ENCODE measurements at places on chromosomes 7 and 10. TPM values are rescaled to one million over a fixed set of nuclear protein-coding genes. Genes with fewer than 3 reads are reported as not detected.

VSTM2A gene
- total RNA-seq: not detected

JAKMIP3 gene
- total RNA-seq: 1.1 TPM

SLC39A12 gene
- total RNA-seq: not detected

FEZF1 gene
- total RNA-seq: not detected

CYP3A7 gene
- total RNA-seq: not detected

SPDYE18 gene
- 1.5 TPM for total RNA-seq

LBX1 gene
- total RNA-seq: not detected

DNA sequence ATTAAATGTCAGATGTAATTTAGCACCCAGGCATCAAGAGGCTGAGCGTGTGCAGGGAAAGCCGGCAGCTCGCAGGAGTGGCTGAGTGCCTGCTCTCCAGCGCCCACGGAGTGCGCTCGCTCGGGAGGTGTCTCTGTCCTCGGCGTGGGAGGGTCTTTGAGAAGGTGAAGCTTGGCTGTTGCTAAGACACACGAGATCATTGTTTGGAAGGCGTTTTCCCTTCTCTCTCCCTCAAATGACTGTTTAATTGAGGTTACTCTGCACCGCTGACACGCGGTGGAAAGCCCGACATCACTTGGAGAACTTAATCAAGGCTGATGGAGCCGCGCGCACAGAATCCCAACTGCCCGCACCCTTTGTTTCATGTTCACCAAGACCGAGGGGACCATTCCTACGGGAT is 414.6 kb downstream of the DNAJB6 start:
- no peak overlapping the region for H3K4me3 ChIP-seq
- no peak overlapping the region for H3K27ac ChIP-seq
- no peaks in the 10 kb centered on the region for H3K4me1 ChIP-seq
- no peaks in the 10 kb centered on the region for H3K36me3 ChIP-seq
- H3K27me3 ChIP-seq: no peaks in the 10 kb centered on the region

DNA sequence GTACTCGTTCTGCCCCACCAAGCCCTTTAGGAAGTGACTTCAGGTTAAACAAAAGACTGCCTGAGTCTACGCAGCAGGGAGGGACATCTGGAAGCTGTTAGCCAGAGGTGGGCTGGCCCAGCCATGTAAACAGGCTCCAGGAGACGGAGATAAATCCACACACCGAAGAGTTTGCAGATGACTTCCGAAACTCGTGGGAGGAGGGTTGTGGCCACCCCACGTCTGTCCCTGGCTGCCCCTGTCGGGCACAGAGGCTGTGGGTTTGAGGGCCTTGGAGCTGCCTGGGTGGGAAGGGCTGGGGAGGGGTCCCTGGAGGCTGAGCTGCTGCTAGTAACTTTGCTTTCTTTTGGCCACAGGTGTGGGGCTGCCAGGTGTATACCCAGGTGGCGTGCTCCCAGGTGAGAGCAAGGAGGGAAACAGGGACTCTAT is 15.6 kb downstream of the ELN start:
- DNase-seq: no peak
- H3K4me1 ChIP-seq: peaks cover 9% of the 10 kb centered on the region
- H3K27ac ChIP-seq: no peak overlapping the region
- H3K4me3 ChIP-seq: no peak overlapping the region

DNA sequence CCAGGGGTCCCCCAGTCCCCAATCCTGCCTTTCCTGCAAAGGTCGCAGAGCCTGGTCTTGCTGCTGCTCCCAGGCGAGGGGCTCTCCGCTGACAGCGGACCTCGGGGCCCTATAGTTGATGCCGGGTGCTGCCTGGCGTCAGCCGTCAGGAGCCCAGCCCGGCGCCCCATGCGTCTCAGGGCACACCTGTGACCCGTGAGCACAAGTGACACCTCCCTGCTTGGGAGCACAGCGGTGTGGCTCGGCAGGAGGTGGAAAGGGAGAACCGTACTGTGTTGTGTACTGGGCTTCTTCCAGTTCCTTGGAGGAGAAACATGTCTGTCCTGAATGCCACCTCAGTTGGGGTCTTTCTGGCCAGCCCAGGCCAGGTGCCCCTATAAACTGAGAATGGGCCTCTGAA is 56.7 kb downstream of the LHPP start:
- no peak overlapping the region for H3K27ac ChIP-seq
- H3K36me3 ChIP-seq: no peaks in the 10 kb centered on the region
- no peak for DNase-seq
- H3K27me3 ChIP-seq: no peaks in the 10 kb centered on the region
- no peak overlapping the region for H3K4me3 ChIP-seq

DNA sequence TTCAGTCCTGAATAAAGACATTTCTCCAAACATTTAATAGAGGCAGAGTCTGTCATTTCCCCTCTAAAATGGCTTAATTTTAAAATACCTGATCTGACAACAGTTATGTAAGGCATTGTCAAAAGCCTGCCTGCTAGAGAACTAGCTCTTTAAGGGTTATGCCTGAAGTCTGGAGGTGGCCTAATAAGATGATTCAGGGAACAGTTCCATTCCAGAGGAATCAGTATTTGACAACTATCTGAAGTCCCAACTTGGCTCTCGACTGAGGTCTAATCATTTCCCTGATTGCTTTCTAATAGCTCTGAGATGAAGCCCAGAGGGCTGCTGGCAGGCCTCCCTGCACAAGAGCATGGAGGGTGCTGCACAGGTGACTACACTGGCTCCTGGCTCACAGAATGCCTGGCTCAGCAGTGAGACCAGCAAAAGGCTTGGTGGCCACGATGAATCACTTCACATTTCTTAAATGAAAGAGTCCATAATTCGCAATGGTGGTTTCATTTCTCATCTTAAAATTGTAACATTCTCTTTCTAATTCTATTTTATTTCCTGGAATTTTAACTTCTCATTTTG is 509.6 kb upstream of the POM121L12 start:
- no peaks in the 10 kb centered on the region for H3K4me1 ChIP-seq
- no peak overlapping the region for H3K4me3 ChIP-seq
- DNase-seq: no peak
- no peaks in the 10 kb centered on the region for H3K27me3 ChIP-seq

DNA sequence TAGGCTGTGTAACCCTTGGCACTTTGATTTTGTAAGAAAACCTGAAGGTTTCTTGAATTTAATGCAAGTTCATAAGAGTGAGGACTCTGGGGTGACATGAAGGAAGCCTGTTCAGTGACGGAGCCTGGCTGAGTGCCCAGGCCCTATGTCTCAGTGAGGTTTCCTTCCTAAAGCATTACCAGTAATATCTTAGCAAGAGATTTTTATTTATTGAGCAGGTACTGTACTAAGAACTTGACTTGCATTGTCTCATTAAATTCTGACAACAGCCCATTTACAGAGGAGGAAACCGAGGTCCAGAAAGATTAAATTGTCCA is 197.2 kb downstream of the HECW1 start:
- no peaks in the 10 kb centered on the region for H3K36me3 ChIP-seq
- H3K4me3 ChIP-seq: no peak overlapping the region
- no peak for DNase-seq
- no peaks in the 10 kb centered on the region for H3K4me1 ChIP-seq

DNA sequence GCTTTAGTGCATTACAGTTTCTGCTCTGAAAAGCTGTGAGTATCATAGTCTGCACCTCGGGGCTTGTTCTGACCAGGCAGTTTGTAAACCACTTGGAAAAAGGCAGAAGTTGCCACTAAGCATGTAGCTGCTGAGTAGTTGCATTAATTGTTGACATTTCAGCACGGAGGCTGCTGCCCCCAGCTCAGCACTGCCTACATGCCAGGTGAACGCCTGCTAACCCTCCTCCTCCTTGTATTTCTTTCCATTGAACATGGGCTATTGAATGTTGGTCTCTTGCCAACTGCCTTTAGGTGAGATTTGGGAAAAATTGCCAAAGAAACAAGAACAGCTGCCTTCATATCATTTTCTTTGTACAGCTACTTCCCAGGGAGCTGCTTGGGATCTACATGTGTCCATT is 164.2 kb downstream of the RAPGEF5 start:
- H3K27me3 ChIP-seq: no peaks in the 10 kb centered on the region
- H3K27ac ChIP-seq: no peak overlapping the region
- no peaks in the 10 kb centered on the region for H3K36me3 ChIP-seq
- H3K4me3 ChIP-seq: no peak overlapping the region
- H3K4me1 ChIP-seq: peaks cover 14% of the 10 kb centered on the region

GRCh38 chr10:113644185-113645120 is 19.4 kb downstream of the NRAP start:
- no peak for DNase-seq
- no peak overlapping the region for H3K27ac ChIP-seq
- H3K27me3 ChIP-seq: no peaks in the 10 kb centered on the region

- H3K4me3 ChIP-seq: no peak overlapping the region
- no peak for DNase-seq
- H3K36me3 ChIP-seq: no peaks in the 10 kb centered on the region
- no peaks in the 10 kb centered on the region for H3K27me3 ChIP-seq
- H3K27ac ChIP-seq: no peak overlapping the region
Measured at GRCh38 chr7:127858915-127859189, 172.4 kb downstream of the LRRC4 start.

DNA sequence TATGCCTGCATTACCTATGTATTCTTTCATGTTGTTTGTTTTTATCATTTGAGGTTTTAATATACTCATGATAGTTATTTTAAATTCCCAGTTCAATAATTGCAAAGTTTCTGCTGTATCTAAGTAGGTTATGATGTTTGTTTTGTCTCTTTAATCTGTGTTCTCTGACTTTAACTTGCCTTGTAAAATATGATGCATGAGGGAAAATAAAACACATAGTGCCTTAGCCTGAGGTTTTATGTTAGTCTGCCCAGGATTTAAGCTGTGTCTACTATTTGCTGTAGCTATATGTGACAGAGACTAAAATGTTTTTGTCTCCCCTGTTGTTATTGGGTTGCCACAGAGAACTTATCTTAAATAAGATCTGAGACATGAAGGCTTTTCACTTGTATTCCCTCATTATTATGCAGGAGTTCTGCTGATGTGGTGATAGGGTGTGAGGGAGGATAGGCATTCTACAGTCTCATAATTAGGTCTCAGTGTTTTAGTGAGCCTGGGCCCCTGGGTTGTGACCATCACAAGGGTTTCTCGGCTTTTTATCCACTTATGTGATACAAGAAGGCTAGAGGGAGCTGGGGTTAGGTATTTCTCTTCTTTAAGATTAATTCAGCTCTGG is 582.5 kb downstream of the CNTNAP2 start:
- no peak overlapping the region for H3K4me3 ChIP-seq
- DNase-seq: no peak

GRCh38 chr7:129721068-129721467 is 109.5 kb downstream of the NRF1 start:
- H3K4me3 ChIP-seq: no peak overlapping the region
- H3K4me1 ChIP-seq: no peaks in the 10 kb centered on the region
- no peak overlapping the region for H3K27ac ChIP-seq
- H3K27me3 ChIP-seq: no peaks in the 10 kb centered on the region
- no peak for DNase-seq
- peaks cover 10% of the 10 kb centered on the region for H3K36me3 ChIP-seq

GRCh38 chr10:132551808-132552130 is 14.2 kb downstream of the INPP5A start:
- no peak for DNase-seq
- H3K4me3 ChIP-seq: no peak overlapping the region
- H3K36me3 ChIP-seq: no peaks in the 10 kb centered on the region
- H3K27ac ChIP-seq: no peak overlapping the region
- H3K4me1 ChIP-seq: peaks cover 11% of the 10 kb centered on the region
- no peaks in the 10 kb centered on the region for H3K27me3 ChIP-seq

- no peaks in the 10 kb centered on the region for H3K27me3 ChIP-seq
- no peaks in the 10 kb centered on the region for H3K4me1 ChIP-seq
- DNase-seq: no peak
Measured at GRCh38 chr10:79028056-79028430, 40.7 kb upstream of the ZMIZ1 start.

- no peaks in the 10 kb centered on the region for H3K36me3 ChIP-seq
- H3K27me3 ChIP-seq: no peaks in the 10 kb centered on the region
- no peak overlapping the region for H3K27ac ChIP-seq
- H3K4me3 ChIP-seq: no peak overlapping the region
- no peaks in the 10 kb centered on the region for H3K4me1 ChIP-seq
Measured at GRCh38 chr7:11297126-11297625, 323.5 kb downstream of the PHF14 start.

DNA sequence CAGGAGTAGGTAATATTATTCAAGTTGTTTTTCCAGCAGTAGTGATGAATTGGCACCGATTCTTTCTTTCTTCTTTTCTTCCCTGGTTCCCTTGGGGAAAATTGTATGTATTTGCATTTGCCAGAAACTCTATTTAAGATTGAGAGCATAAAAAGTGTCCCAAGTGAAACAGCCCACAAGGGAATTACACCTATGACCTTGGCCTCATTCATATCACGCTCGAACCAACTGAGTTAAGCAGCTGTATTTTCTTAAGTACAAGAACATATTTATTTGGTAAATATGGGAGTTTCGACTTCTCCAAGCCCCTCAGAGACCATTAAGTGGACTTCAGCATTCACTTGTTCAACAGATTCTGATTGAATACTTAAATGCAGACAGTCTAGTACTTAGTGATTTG is 54.1 kb upstream of the MET start:
- H3K36me3 ChIP-seq: no peaks in the 10 kb centered on the region
- H3K4me1 ChIP-seq: peaks cover 7% of the 10 kb centered on the region
- no peak overlapping the region for H3K4me3 ChIP-seq
- DNase-seq: no peak
- H3K27ac ChIP-seq: no peak overlapping the region

DNA sequence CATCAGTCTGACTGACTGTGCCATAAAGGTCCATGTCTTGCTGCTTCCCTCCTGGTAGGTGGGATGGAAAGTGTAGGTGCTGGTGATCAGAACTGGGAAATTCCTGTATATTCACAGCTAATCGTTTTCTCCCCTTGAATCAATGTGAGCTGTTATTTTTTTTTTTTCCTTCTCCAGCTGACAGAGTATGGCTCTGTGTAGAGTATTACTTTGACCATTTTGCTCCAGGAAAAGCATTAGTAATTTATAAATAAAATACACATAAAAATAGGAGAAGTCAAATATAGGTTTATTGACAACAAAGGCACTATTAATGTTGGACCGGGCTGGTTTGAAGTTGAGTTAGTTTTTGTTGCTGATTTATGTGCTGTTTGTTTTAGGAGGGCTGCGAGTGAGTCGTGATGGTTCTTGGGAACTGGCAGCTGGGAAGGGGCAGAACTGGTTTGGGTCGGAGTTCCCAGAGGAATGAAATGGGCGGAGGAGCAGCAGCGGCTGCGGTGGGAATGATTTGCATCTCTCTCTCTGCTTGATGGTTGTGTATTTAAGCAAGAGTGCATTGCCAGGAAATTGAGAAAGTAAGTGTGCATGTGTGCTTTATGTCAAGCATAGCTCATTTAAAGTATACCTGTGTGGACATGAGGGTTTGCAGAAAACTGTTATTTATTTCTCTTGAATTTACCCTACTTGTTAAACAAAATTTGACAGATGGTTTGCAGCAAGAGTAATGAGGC is 80.9 kb downstream of the LRMDA start:
- H3K27ac ChIP-seq: peak overlapping the region; percentile 36
- H3K27me3 ChIP-seq: no peaks in the 10 kb centered on the region
